Stimulated activated CD4-positive, alpha-beta T cell treated with anti-CD3 and anti-CD28 coated beads, Interleukin-12 subunit alpha, Interleukin-12 subunit beta, amount 100 ng/mL, for 4 hours (primary cell): ENCODE measurements at places on chromosomes 7 and 10.

DNA sequence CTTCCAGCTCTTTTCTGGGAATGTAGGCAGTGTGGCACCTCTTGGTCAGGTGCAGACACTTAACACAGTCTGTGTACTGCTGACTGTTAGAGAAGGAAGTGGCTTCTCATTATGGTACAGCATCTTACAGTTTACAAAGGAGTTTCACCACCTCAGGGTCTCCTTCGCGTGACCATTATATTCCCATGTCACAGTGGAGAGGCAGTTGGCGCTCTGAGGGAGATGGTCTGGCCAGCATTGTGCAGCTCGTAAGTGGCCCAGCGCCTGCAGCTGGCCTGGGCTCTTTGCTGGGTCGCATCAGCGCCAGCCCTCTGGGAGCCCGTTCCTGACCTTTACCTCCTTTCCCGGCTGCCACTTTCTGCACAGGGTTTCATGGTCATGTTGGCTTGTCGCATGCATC is 15.4 kb downstream of the TSPAN15 start:
- no peak for DNase-seq

DNA sequence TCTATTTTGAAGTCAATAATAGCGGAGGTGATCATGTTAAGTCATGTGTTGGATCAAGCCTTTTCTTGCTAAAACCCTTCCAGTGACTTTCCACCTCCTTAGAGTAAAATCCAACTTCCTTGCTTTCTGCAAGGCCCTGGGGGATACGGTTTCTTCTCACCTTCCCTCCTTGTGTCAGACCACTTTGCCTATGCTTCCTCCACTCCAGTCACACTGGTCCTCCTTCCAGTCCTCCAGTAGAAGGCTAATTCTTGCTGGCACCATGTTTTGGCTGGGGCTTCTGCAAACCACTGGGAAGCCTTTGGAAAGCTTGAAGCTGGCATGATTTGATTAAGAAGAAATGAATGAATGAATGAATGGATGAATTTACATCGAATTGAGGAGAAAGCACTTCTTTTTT is 169.5 kb downstream of the PLXDC2 start:
- no peak for DNase-seq

GRCh38 chr7:30471205-30471604 is 7.4 kb downstream of the NOD1 start:
- DNase-seq = no peak

DNA sequence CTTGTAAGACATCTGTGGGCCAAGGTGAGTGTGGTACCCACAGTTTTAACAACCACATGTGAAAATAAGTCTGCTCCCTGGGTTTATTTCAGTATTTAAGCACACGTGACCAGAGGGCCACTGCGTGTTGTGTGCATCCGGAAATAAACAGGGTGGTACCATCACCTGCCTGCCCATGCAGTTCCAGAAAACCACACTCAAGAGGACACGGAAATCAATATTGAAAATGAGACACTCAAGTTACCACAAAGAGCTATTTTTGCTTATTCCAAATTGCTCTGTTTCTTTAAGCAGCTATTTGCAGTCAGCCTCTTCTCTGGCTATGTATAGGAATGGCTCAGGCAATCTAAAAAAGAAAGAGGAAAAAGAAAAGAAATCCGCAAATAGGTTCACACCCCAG is 71.8 kb upstream of the LOXL4 start:
- DNase-seq = no peak

DNA sequence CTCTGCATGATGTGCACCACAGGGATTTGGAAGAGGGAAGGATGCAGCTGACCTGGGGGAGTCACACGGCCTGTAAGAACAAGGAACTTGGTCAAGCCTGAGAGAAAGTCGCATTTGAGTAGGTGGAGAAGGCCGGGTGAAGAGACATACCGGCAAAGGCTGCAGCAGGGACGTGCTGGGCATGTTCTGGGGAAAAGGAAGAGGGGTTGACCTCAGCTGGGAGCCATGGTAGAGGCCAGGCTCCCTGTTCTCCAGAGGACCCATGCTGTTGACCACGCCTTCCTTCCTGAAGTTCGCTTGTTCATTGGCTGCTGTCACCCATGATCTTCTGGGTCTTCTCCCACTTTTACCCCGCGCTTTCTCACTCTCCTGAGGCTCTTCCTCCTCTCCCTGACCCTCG is 84.5 kb downstream of the HTR5A start:
- no peak for DNase-seq

- DNase-seq = no peak
Observed at GRCh38 chr7:82430500-82431465, 12.8 kb downstream of the CACNA2D1 start.

DNA sequence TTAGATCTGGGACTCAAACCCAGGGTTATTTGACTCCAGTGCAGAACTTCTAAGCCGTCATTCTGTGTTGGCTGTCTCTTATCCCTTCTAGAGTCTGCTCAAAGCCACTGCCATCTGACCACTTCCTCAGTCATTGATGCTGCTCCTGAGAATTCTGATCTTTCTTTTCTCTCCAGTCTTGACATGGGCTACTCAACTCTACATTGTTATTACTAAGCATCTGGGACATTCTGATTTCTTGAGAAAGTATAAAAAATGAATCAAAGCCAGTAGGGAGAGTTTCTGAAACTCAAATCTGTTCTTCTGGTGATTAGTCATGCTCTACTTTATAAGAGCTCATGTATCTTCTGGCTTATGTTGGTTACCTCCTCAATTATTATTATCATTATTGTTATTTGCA is 48.7 kb downstream of the ANK3 start:
- no peak for DNase-seq

DNA sequence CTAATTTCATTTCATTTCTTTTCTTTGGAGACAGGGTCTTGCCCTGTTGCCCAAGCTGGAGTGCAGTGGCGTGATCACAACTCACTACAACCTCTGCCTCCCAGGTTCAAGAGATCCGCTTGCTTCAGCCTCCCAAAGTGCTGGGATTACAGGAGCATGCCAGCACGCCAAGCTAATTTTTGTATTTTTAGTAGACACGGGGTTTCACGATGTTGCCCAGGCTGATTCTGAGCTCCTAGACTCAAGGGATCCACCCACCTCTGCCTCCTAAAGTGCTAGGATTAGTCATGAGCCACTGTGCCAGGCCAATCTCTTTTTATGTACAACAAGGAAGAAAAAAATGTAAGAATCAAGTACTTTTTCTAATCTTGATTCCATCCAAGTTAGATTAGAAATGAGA is 10.7 kb upstream of the KMT2E start:
- no peak for DNase-seq

DNA sequence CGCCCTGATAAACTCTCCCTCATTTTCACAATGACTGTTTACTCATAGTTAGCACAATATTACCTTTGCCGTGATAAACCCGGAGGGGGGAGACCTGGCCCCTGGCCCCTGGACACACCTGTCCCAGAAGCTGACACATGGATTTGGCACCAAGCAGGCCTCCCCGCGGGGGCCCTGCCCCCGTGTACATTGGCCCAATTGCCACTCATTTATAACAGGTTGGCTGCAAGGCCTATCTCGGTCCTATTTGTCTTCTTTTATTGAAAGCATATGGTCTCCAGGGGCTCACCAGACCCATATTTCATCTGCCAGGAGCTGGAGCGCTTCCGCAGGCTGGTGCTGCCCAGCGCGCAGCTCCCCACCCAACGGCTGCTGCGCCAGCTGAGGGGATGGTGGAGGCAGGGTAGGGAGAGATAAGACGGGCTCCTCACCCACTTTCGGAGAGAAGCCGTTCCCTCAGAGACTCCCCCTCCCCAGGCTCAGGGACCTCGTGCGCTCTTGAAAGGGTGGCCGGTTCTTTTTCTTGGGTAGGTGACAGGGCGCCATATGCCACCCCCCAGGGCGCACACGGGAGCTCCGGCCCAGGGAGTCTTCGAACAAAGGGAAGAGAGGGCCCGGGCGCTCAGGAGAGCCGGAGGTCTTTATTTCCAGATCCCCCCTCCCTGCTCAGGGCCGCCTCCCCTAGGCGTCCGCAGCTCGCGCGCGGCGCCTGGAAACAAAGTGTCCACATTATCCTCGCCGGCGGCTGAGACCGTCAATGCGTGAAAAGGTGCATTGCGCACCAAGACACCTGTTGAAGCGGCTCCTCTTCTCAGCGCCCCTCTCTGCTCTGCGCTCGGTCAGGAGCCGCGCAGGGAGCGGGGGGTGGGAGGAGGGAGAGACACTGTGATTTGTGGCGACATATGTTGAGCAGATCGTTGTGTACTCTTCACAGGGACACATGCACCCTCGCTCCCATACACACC is 4.3 kb upstream of the NEUROG3 start:
- no peak for DNase-seq

DNA sequence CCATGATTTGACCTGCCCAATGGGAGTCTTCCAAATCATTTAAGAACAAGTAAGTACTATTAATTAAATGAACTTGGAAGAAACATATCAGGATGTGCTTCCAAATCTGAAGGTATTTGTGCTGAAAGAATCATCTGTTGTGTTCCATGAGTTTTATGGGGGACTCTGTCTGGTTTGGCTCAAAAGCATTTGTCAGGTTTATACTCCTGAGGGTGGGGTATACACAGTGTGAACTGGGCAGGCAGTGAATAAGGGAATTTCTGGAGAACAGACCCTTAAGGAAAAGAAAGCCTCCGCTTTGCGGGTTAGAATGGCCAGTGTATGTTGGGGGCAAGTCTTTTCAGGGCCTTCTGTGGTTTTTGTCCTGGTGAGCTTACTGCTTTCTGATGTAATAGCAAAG is 29.9 kb downstream of the TCF7L2 start:
- no peak for DNase-seq

GRCh38 chr7:92835261-92835850 is 1.0 kb downstream of the CDK6 start:
- peak; percentile 52 for DNase-seq

DNA sequence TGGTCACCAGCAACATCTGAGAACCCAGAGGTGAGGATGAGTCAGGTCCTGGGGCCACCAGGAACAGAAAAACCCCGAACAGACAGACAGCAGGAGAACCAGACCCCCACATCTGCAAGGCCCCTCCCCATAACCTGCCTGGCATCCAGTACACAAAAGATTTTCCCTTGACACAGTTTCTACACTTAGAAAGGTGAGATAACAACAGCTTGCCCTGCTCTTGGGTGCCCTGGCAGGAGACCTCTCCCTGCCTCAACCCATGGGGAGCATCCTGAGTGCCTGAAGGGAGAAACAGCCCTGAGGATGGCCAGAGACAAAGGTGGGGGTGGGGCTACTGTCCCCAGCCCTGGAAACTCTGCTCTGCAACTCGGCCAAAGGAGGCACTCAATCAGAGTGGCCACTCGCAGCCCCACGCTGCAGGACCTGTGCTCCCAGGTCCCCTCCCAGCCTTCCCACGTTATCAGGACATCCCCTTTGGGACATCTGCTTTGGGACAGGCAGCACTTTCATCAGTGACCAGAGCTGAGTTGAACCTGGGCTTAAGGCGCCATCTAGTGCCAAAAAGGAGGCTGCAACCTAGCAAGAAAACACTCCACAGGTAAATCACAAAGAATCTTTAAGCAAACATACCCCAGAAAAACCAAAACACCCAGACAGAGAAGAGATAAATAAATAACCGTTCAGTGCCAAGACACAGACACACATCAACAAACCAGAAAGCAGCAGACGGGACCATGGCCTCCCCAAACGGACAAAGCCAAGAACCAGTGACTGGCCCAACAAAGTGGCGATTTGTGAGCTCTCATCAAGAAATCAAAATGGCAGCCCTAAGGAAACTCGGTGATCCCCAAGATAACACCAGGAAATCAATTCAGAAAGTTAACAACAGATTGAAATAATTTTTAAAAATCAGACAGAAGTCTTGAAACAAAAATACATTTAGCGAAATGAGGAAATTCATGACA is 233.7 kb downstream of the PTPRN2 start:
- no peak for DNase-seq

GRCh38 chr7:2709553-2710285 is 21.7 kb downstream of the AMZ1 start:
- DNase-seq = peak; percentile 75

DNA sequence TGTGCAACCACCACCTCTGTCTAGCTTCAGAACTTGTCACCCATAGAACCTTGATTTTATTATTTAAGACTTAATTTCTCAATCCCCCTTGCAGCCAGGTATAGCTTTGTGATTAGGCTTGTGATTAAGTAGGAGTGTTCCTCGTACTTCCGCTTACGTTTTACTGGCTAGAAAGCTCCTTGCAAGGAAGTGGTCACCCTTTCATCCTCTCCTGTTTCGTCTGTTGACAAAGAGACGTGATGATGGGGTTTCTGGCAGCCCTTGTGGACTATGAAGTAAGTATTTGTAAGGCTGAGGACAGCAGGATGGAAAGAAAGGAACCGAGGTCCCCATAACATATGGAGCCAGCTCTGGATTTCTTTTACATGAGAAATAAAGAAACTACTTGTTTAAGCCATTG is 86.5 kb upstream of the KDM7A start:
- no peak for DNase-seq

GRCh38 chr7:1026721-1027161 is 17.6 kb upstream of the GPR146 start:
- no peak for DNase-seq

- DNase-seq = no peak
Observed at GRCh38 chr10:21100871-21101514, 203.9 kb upstream of the NEBL start.

GRCh38 chr10:70974351-70974901 is 86.1 kb upstream of the PCBD1 start:
- no peak for DNase-seq

DNA sequence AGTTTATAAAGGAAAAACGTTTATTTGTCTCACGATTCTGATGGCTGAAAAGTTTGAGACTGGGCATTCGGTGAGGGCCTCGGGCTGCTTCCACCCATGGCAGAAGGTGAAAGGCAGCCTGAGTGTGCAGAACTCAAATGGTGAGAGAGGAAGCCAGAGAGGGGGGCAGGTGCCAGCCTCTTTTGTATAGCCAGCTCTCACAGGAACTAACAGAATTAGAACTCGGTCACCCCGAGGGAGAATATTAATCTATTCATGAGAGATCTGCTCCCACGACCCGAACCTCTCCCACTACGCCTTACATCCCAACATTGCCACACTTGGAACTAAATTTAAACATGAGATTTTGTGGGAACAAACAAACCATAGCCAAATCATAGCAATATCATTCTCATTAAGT is 112.6 kb downstream of the ZPBP start:
- DNase-seq = no peak

- DNase-seq = peak; percentile 9
Observed at GRCh38 chr10:14659626-14660196, 115.0 kb downstream of the FAM107B start.

- DNase-seq = no peak
Observed at GRCh38 chr10:84254552-84255478, 10.0 kb downstream of the RGR start.

- DNase-seq = no peak
Observed at GRCh38 chr7:83156006-83156405, 6.7 kb downstream of the PCLO start.

- no peak for DNase-seq
Observed at GRCh38 chr7:127089146-127089545, 163.6 kb downstream of the GRM8 start.

DNA sequence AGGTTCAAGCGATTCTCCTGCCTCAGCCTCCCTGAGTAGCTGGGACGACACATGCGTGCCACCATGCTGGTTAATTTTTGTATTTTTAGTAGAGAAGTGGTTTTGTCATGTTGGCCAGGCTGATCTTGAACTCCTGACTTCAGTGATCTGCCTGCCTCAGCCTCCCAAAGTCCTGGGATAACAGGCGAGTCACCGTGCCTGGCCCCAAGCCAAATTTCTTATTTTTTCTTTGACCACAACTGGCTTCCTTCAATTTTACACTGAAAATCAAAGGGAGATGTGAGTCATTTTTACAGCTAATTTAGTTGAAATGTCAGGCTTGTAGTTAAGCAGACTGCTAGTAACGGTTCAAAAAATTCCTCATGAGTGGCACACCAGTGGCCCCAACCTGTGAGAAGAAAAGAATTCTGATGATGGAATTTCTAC is 7.8 kb downstream of the RNF216 start:
- peak; percentile 6 for DNase-seq
